Endodermal cell (in vitro differentiated cells): ENCODE measurements at places on chromosomes 1 and 21. TPM values are rescaled to one million over a fixed set of nuclear protein-coding genes. Genes with fewer than 3 reads are reported as not detected.

Gene AIDA
- 129 to 137 TPM (median 133 TPM) in 3 replicates for total RNA-seq

Gene MCOLN3
- total RNA-seq, result 7.7 to 10.1 TPM (median 9.8 TPM) in 3 replicates

Gene KRTAP20-1
- not detected in 2 replicates for total RNA-seq

Gene TMEM9
- 145 to 169 TPM (median 157 TPM) in 3 replicates for total RNA-seq

Gene CD1E
- not detected in 3 replicates for total RNA-seq

Gene DHRS3
- total RNA-seq, result 9.8 and 10.7 TPM in 2 replicates

Gene ZNF593OS
- total RNA-seq, result not detected in 2 replicates

Gene SMCP
- total RNA-seq, result not detected in 2 replicates

Gene KIAA1614
- total RNA-seq, result 3.2 to 5.8 TPM (median 4.7 TPM) in 3 replicates

GRCh38 chr1:205067031-205067430, 17.2 kb downstream of the TMEM81 start:
- DNase-seq, result no peak

DNA sequence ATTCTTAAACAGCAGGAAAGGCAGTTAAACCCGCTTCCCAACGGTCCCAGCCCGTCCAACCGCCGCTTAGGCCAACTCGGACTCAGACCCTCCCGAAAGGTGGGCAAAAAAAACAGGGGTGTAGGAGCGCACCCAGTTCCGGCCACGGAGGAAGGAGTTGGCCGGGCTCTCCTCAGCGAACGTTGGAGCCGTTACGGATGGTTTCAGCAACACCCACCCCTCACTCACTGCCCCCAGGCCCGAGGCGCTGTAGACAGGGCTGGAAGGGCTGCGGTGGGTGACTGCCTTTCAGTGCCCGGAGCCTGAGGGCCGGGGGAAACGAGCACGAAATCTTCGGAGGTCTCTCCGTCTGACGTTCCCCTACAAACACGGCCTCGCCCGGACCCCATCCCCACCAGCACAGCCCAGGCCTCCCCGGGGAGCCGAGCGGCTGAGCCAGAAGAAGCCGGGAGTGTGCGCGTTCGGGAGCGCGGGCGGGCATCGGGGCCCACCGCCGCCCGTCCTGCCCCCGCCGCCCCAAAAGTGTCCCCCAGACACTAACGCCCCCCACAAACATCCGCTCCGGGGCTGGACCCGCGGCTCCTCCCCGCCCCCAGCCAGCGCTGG, 1.3 kb downstream of the KDM5B start:
- peak; percentile 69 for DNase-seq

GRCh38 chr1:32989160-32990050, 24.8 kb upstream of the RNF19B start:
- peak; percentile 54 for DNase-seq

GRCh38 chr1:115838431-115839028, 2.4 kb downstream of the NHLH2 start:
- peak; percentile 79 for DNase-seq

DNA sequence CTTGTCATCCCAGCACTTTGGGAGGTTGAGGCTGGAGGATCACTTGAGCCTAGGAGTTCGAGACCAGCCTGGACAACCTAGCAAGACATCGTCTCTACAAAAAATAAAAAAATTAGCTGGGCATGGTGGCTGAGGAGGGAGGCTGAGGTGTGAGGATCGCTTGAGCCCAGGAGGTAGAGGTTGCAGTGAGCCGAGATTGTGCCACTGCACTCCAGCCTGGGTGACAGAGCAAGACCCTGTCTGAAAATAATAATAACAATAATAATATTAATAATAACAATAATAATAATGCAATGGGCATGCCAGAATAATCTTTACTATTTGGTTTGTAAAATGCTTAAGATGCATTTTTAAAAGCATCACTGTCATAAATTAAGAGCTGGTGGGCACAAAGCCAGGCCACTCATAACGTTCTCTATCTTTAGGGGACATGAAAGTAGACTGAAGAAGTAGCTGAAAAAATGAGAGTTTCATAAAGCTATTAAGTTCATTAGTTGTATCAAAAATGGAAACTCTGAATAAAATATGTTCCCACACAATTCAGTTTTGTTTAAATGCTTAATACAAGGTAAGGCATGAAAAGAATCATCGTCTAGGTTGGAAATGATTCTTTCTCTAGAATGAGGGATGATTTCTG, 51.6 kb upstream of the ITPKB start:
- no peak for DNase-seq

GRCh38 chr1:27144920-27145661, 9.8 kb downstream of the SLC9A1 start:
- peak; percentile 42 for DNase-seq

DNA sequence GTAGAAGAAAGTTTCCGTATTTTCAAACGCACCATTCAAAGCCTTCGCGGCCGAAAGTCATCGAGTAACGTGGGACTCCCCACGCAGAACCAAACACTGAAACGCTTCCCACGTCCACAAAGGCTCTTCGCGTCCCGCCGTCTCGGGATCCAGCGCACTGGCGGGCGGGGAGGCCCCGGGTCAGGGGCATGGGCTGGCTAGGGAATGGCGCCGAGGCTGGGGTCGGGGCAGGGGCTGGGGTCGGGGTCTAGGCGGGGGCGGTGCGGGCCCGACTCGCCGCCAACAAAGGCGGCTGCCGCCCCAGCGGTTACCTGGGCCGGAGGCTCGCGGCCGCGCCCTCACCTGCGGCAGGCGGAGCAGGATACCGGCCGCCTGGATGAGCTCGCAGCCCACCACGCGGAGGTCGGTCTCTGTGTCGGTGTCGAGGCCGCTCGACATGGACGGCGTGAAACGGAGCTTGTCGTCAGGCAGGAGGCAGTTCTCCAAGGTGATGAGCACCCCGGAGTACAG, 403 bp downstream of the CCNL2 start:
- DNase-seq, result no peak

DNA sequence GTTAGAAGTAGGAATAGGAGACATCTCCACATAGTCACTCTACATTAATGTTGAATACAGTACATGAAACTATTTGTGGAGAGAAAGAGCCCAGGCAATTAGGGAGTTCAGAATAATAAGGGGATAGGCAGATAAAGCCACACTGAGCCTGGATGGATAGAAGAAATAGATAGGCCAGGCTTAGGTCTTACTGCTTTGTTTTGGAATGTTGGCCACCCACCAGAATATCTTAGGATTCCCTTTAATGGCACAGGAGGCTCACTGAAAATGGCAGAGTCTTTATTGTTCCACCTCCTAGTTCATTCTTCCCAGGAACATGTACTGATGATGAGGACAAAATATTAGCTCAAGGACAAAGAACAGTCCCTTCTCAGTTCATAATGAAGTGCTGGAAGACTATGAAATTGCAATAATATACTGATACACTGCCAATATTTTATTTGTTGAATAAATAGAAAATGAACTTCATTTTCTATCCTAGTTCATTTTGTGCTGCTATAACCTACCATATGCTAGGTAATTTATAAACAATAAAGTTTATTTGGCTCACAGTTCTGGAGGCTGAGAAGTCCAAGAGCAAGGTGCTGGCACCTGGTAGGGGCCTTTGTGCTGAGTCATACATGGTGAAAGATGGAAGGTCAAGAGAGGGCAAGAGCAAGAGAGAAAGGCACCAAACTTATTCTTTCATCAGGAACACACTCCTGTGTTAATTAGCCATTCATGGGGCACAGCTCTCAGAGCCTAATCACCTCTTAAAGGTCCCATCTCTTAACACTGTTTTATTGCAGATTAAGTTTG, 87.3 kb downstream of the TBX15 start:
- no peak for DNase-seq

DNA sequence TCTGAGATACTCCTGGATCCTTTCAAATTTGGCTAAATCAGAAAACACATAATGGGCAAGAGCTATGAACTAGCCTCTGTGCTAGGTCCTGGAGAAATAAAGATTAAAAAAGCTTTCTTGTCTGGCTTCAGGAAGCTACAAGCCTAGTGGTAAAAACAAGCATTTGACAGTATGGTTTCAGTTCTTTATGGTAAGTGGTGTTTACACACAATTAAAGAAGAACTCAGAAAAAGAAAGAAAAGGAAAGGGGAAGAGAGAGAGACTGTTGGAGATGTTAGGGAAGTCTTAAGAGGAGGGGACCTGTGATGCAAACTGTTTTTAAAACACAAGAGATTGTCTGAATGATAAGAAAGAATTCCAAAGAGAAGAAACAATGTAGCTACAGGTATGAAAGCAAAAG, 1.8 kb downstream of the OR10J1 start:
- no peak for DNase-seq

- DNase-seq, result peak; percentile 94
Observed at GRCh38 chr1:153749408-153750005, 21.7 kb downstream of the INTS3 start.

GRCh38 chr1:23211955-23212354, 5.3 kb downstream of the HTR1D start:
- no peak for DNase-seq

DNA sequence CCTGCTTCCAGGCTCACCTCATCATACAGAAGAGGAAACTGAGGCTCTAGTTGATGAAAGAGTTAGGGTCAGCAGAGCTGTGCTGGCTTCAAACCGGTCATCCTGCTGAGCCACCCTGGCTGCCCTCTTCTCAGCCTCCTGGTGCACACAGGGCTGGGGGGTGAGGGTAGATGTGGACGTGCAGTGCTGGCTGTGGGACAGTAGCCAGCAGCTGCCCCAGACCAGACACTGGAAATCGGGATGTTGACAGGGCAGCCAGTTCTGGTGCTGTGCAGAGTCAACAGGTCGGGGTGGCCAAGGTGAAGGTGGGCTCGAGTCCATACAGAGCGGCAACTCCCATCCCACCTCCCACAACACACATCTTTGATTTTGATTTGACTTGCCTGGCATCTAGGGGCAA, 1.5 kb upstream of the CLCNKA start:
- DNase-seq, result no peak

DNA sequence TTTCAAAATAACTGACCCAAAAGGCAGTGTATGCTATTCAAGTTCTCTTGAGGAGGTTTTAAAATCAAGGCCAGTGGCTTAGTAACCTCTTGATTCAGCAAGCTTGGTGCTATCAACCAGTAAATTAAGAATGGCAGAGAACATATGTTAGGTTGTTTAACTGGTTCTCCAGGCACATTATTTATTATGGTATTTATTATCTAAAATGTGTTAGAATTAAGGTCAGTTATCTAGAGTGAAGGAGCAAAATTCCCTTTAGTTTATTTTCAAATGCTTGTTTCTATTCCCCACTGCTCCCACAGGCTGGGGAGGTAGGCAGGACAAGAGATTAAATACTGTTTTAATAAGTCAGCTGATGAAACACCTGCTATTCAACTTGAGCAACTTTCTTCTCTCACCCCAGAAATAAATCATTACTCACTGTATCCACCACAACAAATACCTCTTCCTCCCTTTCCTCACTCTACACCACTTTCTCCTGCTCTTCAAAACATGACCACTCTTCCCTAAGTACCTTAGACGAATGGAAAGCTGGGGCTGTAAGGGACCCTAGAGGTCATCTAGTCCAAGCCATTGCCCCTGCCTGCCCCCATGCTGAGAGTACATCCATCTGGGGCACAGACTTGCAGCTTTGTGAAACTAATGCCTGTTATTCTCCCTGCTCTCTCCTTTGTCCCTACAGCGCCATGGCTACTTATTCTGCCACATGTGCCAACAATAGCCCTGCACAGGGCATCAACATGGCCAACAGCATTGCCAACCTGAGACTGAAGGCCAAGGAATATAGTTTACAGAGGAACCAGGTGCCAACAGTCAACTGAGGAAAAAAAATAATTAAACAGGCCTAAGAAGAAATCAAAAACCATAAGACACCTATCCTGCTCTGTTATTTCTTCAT, 71.7 kb downstream of the PRRX1 start:
- no peak for DNase-seq

DNA sequence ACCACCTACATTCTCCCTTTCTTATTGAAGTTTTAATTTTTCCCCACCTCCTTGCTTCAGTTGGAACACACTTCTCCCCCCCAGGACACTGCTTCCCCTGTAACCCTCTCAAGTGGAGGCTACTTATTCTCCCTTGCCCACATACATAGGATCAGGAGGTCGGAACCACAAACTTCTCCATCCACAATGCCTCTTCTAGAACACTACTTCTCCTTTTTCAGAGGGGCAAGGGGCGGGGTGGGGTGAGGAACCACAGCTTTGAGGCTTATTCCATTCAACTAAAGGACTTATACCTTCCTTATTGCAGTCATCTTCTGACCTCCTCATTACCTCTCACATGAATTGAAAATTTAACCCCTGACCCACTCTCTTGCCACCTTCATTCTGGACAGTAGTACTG, 81.3 kb downstream of the NEK7 start:
- no peak for DNase-seq

GRCh38 chr1:45246760-45247159, 40.4 kb upstream of the ZSWIM5 start:
- DNase-seq, result no peak

GRCh38 chr1:67939942-67940341, 106.7 kb upstream of the GNG12 start:
- DNase-seq, result no peak

DNA sequence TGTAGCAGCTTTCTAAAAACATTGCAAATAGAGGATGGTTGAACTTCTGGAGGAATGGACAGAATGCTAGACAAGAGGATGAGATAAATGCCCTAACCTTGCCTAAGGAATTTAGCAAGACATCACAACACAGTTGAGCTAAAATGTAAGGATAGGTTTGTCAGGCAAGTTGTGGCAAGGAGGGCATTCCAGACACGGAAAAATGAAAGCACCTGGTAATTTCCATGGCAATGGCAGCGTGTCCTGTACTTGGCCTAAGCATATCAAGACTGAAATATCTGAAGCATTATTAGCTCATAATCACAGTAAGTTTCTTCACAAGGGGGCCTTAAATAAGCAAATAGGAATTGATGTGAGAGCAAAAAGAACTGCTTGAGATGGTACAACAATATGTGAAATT, 105.1 kb upstream of the USP25 start:
- DNase-seq, result no peak
